Activated CD4-positive, alpha-beta T cell treated with anti-CD3 and anti-CD28 coated beads for 1 hour (primary cell): ENCODE measurements at places on chromosomes 2 and 18.

DNA sequence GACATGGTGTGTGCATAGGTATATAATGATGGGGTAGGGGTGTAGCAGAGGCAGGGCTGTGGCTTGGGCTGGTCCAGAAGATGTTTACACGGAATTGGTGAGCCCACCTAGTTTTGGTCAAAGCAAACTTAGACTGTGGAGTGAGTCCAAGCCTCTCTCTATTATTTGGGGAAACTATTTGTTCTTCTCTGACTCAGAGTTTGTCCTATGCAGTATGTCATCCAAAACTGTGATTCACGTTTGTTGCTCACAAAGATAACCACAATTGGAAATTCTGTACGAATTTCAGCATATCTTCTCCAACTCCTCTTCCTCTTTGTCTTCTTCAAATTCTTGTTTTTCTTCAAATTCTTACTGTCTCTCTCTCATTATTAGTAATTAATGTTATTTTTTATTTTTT, 292.9 kb downstream of the XIRP2 start:
- DNase-seq: no peak

DNA sequence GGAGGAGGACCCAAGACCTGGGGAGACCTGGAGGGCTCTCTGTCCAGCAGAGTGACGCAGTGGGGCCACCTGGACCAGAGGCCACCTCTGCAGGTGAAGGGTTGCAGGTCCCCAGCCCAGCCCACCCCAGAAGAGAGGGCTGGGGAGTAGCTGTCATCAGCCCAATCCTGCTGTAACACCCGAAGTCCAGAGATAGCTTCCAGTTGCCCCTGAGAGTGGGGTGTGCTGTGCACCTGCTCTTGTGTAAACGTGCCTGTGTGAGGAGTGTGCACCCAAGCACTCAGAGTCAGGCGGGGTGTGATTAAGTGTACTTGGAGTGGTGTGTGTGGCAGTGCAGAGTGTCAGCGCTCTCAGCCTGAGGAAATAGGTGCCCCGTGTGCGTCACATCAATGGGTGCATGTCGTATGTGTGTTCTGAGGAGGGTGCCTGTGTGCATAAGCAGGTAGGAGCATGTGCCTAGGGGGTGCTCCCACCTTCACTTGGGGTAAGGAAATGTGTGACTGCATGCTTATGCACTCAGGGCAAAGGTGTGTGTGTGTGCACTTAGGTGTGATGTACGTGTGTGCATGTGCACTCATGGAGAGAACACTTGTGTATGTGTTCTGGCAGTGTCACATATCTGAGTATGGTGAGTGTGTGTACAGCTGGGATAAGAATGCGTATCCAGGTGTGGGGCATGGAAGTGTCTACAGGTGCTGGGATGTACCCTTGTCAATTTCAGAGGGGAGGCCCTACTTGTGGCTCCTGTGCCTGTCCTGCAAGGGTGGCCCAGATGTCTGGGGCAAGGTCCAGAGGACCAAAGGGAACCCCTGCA, 672 bp downstream of the ATP6V1B1 start:
- DNase-seq: no peak

GRCh38 chr18:69885841-69886531, 61.7 kb downstream of the CD226 start:
- DNase-seq: no peak

DNA sequence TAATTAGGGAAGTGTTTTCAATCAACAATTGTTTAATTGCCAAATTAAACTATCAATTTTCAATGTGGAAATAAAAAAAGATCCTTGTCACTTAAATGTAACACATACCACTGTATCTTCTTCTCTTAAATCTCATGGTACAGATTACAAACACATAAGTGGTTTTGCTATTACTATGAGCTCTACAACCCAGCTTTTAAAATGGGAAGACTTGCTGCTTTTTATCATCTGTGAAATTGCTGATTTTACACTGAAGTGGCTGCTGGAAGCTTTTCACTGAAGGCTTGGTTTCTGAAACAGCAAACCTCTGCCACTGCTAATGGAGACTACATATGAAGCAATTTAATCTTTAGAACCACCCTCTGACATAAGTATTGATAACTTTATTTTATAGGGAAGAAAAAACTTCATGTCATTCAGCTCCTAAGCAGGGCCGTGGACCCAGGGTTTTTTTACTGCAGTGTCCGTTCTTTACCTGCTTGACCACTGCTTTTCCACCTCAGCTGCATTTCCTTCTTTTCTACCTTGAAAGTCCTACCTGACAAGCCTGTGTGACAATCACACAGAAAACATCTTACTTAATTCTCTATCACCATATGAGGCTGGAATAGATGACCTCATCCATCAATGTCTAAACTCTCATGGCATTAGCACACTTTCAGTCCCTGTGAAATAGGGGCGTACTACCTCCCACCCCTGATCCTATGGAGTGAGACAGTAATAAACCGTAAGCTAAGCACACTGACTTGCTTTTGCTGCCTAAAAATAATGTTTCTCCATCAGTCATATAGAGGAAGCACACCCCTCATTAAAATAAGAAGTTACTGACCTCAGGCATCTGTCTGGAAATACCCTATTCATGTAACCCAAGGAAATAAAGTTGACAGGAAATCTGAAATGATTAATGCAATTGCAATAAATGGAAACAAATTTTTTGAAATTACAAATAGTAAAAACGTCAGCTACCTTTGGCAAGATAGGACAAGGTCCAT, 19.2 kb upstream of the SLC8A1 start:
- no peak for DNase-seq

- DNase-seq: no peak
Measured at GRCh38 chr2:179050755-179051154, 818 bp upstream of the CCDC141 start.

DNA sequence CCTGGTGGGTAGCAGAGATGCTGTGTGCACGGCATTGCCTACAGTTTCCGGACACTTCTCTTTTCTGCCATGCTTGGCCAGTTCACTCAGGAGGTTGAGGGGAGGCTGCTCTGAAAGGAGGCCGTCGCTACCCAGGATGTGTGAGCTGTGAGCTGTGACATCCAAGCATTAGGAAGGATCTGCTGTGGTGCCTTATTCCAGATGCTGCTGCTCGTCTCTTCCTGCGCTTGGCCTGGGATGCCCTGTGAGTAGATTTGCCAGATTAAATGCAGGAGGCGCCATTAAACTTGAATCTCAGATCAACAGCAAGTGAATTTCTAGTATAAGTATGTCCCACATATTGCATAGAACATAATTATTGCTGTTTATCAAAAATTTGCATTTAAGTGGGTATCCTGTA, 124.2 kb upstream of the SIX3 start:
- DNase-seq: no peak

DNA sequence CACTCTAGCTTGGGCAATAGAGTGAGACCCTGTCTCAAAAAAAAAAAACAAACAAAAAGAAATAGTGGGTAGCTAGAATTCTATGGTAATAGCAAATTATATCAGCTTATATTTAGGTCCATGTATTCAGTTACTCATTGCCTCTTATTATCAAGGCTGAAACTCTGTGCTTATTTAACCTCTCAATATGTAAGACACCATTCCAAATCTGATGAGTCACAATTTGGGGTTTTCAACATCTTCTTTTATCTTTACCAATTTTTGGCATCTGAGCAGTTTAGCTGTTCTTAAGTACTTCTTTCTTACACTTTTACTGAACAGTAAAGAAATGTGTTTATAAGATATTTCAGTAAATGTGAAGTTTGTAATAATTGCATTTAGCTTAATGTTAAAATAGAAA, 69.3 kb downstream of the TTC27 start:
- no peak for DNase-seq

GRCh38 chr2:240568678-240569522, 616 bp downstream of the RNPEPL1 start:
- peak; percentile 46 for DNase-seq

DNA sequence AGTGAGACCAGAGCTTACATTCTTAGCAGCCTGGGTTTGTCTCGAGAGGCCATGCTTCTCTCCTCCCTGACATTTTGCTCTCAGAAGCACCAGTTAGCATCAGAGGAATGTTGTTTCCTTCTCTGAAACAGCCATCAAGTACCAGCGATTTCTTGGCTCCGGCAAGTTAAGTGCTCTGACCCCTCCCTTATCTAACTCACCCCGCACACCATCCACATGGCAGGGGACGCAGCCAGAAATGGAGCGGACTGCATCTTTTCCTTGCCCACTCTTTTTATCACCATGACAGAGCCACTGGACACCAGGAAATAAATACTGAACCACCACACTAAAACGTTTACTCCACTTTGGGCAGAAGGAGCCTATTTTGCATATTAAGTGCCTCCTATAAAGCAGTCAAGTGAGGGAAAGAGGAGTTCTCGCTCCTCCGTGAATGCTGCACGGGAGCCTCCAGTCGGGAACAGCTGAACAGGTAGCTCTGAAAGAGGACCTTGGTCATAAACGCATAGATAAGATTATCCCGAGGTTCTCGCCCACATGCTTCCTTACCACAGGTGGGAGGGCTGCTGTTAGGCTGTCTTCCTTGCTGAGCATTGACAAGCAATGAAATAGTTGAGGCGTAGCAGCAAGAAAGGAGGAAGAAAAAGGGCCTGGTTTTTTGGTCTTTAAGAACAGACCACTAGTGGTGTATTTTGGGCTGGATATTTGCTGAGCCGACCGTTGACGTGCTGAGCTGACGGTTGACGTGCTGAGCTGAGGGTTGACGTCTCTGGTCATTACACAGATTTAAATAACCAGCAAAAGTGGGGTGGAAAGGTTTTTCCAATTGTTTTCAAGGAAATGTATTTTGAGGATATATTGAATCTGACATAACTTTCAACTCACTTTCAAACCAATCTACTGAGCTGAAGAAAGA, 71.4 kb upstream of the ITGB6 start:
- DNase-seq: no peak

- DNase-seq: no peak
Measured at GRCh38 chr2:84940831-84941412, 30.0 kb upstream of the KCMF1 start.

- DNase-seq: no peak
Measured at GRCh38 chr2:74922592-74923227, 35.7 kb upstream of the POLE4 start.

GRCh38 chr2:194867328-194867727, 789.7 kb upstream of the SLC39A10 start:
- no peak for DNase-seq

DNA sequence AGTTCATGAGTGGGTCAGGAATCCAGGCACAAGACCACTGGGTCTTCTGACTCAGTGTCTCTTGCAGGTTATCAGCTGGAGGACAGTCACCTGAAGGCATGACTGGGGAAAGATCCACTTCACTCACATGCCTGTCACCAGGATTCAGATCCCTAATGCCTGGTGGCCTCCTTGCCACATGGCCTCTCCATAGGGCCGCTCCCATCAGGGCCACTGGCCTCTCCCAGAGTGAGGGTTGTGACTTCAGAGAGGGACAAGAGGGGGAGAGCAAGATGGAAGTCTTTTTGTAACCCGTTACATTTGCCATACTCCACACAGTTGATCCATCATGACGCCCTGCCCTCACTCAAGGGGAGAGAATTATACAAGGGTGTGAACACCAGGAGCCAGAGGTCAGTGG, 13.0 kb upstream of the OTOS start:
- DNase-seq: no peak

GRCh38 chr2:65877331-65878010, 445.1 kb upstream of the SPRED2 start:
- no peak for DNase-seq

DNA sequence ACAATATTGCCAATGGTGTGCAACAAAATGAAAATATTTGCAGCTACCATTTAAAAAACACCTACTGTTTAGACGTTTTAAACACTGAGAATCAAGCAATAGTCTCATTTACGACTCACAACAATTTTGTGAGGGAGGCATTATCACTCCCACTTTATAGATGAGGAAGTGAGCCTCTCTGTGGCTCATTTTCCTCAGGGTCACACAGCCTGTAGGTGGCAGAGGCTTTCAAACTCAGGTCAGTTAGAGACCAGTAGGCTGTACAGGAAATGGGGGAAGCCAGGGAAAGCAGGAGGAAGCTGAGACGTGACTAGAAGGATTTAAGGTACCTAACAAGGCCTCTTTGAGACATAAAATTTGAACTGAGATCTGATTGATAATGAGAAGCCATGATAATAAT, 95.0 kb upstream of the ZNF521 start:
- no peak for DNase-seq

DNA sequence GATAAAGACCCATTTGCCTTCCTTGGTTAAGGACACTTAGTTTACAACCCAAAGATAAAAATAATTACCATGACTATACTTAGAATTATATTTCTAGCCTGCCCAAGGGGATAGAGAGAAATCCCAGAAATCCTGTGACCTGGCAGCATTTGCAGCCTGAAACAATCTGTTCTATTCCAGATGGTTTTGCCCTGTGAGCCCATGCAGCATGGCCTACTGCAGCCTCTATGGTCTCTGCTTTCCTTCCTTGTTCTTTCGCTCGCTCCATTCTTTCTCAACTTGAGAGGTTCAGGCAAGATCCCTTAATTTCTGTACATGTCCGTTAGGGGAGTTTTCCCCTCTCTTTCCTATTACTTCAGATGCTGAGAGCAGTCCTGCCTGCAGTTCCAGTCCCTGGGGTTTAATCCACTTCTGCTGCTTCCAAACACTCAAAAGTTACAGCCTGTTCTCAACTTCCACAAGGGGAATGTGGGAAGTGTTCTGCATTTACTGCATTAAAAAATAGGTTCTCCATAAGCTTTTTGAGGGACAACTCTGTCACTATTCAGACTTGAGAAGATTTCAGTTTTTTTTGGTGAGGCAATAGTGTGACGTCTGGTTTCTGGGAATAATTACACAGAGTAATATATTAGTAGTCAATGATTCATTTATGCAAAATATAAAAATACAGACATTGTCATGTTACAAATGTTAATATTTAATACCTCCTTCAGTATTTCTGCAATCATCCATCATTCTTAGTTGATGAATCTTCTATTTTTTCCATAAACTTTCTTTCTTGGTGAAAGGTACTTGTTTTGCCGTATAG, 80.3 kb downstream of the CDCA7 start:
- DNase-seq: no peak

DNA sequence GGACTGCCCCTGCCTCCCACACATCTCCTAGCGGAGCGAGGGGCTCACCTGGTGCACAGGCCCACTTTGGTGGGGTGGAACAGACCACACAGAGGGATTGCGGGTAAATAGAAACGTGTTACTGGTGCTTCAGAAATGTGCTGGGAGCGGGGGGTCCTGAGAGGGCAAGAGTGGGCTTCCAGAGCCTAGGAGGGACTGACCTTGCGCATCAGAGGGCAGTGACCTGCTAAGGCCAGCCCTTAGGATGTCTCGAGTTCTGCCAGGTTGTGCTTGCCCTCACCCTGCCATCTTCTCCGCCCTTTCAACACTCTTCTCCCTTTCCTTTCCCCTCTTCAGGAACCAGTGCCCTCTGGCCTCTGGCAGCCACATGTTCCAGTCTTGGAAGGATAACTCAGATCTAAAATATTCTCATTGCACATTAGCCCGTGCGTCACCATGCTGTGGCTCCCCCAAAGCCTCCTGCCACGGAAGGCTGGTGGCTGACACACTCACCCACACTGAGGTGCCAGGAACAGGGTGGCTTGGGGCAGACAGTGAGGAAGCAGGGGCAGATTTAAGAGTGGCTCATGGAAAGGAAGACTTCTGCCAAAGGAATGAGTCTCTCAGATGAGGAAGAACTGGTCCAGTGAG, 89.6 kb downstream of the MCFD2 start:
- no peak for DNase-seq

DNA sequence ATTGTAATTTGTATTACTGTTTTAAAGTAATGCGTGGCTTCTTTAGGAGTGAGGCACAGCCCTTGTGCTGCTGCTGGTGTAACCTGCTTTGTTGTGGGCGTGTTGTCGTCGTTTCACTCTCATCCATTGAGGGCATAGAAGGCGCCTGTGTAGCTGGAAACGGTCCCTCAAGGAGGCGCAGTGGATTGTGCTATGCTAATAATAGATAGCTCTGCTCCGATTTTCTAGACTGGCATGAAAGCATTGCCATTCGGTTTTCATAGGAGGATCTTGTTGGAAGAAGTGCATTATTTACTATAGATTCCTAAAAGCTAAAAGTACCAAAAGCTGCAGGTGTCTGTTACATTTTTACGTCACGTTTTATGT, 17.9 kb downstream of the RAB12 start:
- no peak for DNase-seq
